ENCODE measurements at places on chromosomes 6 and 20.

- DNase-seq: no peak
Measured at GRCh38 chr6:139623372-139623771, 248.9 kb upstream of the CITED2 start.

DNA sequence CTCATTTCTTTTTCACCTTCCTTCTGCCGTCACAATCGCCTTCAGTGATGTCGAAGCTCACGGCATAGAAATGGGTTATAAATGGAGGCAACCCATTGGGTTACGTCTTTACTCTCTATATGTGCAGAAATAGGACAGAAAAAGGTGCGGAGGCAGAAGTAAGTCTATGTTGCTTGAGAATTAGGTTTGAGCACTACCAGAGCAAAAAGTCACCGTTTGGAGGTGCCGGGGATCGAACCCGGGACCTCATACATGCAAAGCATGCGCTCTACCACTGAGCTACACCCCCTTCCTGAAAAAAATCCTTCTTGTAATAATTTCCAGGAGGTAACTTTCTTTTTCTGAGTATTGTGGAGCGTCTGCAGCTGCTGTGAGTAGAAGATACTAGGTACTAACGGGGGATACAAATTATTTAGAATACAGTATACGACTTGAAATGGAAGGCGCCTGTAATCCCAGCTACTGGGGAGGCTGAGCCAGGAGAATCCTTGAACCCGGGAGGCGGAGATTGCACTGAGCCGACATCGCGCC is 134.2 kb downstream of the TRIM27 start:
- DNase-seq: no peak

DNA sequence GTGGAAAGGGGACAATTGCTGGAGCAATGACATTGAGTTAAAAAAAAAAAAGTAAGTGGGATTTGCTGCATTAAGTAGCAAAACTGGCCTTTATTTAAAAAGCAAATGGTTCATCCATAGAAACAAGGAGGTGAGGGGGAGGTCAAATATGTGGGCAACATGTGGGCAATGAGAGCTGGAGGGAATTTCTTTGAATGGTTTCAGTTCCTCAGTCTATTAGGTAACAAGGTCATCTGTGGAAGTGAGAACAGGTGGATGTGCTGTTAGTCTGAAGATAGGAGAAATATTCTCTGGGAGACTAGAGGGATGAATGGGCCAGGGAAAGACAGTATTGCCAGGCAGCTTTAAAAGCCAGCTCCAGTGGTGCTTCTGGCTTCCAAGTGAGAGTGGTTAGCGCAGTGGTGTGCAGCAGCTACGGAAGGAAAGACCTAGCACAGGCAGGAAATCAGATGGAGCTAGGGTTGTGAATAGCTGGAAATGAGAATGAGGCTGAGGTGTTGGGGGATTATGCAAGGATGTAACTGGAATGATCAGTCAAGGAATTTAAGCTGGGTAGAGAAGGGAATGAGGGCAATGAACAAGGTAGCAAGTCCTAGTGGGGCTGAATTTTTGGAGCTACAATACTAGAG is 727.6 kb downstream of the PTPRT start:
- DNase-seq: no peak

- DNase-seq: no peak
Measured at GRCh38 chr6:144377586-144378210, 92.6 kb downstream of the UTRN start.

DNA sequence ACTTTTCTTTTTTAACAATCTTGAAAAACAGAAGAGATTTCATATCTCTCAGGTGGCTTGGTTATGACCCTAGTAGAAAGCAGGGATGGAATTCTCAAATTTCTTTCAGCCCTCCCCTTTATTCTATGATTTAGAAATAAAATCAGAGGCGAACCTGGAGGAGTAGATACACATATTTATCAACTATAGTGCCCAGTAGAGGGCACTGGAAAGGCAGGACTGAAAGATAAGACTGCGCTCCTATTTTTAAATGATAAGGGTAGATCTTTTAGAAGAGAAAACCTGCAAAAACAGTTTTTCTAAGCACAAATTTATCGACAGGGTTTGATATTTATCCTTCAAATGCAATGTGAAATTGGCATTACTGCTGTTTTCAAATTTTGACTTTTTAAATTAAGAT is 1296.6 kb downstream of the EPHA7 start:
- DNase-seq: no peak

DNA sequence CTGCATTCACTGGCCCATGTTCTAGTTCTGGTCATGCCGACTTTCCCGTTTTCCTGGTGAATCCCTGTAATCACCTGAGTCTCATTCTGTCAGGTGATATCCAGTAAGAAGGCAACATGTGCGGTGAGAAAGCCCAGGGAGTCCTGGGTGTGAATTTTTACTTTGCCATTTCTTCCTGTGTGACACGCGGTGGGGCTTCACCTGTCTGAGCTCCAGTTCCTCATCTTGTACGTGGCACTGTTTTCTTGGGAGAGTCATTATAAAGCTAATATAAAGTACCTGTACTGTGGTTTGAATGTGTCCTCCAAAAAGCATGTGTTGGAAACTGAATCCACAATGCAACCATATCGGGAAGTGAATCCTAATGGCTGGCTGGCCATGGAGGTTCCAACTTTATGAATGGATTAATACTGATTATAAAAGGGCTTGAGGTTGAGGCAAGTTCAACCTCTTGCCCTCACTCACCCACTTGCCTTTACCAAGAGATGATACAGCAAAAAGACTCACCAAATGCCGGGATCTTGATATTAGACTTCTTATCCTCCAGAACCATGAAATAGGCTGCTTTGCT is 5.1 kb downstream of the HLA-E start:
- no peak for DNase-seq

- no peak for DNase-seq
Measured at GRCh38 chr6:107977283-107977682, 19.3 kb upstream of the SEC63 start.

DNA sequence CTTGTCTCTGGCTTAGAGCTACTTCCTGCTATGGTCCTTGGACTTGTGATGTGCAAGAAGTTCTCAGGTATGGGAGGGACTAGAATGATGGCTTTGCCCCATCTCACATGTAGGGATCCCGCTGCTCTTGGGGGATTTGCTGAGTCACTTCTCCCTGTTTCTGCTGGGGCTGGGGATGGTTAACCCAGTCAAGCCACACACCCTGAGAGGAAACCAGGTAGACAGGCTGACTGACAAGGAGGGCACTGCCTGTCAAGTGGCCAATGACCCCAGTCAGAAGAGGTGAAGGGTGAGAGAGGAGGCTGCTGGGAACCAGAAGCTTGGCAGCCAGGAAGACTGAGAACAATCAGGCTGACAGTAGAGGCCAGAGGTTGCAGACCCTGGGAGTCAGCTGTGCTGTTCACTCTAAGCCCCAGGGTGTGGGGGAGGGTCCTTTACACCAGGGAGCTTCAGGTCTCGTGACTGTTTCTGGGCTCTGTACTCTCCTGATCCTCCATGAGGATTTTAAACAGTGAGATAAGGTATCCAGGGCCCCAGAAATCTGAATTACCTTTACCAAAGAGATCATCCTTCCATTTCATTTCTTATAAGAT is 34.6 kb downstream of the HLA-F start:
- DNase-seq: no peak

DNA sequence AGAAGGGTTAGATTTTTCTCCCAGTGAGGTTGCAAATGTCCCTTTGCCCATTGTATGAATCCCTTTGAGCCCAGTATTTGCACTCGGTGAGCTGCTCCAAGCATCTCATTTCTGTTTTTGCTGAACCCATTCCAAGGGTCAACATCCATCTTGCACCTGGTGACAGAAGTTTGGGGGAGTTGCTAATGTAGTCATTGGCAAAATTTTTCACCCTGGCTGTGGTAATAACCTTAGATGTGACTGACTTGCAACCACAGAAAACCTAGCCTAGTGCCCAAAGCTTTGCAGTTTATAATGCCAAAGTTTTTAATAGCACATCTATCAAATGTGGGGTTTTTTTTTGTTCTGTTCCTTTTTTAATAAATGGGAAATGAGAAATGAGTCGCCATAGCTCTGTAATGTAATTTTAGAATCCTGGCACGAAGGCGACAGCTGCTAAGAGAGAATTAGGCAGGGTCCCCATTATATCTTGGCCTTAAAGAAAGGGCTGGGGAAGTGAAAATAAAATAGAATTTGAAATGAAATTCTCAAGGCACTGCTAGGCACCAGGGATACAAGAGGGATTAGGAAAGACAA is 682.8 kb downstream of the KIF16B start:
- no peak for DNase-seq

DNA sequence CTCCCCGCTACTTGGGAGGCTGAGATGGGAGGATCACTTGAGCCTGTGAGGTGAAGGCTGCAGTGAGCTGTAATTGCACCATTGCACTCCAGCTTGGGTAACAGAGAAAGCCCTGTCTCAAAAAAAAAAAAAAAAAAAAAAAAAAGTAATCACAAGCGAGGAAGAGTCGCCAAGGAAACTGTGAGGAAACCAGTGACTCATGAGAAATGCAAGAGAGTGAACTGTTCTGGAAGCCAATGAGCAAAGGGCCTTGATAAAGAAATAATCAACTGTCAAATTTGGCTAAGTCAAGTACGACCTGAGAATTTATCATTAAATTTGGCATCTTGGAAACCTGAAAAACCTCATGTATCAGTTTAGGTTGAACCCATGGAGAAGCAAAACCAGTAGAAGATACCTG is 16.1 kb upstream of the LAMP5 start:
- no peak for DNase-seq

DNA sequence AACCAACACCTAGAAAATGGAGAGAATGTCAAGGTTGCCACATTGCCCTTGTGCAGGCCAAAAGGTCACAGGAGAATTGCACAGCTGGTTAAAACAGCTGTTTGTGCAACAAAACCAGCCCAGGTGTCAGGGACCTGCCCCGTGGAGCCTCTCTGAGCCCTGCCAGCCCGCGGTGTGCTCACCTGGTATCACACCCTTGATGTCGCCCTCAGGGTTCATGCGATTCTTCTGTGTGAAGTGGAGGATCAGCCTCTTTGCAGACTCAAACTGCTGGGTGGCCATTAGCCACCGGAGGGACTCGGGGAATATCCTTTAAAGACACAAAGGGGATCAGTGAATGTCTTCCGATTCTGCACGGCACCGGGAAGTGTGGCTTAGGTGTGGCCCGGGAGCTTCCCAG is 39.2 kb downstream of the PSMG4 start:
- DNase-seq: no peak

DNA sequence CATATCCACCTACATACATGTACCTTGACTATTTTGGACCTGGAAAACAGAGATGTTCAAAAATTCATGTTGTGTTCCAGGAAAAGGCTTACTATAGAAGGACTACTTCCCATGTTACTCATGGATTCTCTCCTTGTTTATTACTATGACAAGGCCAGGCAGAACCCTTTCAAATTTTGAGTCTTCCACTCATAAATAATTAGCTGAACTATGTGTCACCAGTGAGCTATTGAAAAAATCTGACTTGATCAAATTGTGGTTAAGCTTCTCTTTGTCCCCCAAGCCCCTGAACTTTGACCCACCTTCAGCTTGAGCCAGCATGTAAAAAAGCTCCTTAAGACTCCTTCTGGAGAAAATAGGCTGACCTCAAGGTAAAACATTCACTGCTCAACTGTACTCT is 1142.8 kb upstream of the EYS start:
- DNase-seq: no peak

DNA sequence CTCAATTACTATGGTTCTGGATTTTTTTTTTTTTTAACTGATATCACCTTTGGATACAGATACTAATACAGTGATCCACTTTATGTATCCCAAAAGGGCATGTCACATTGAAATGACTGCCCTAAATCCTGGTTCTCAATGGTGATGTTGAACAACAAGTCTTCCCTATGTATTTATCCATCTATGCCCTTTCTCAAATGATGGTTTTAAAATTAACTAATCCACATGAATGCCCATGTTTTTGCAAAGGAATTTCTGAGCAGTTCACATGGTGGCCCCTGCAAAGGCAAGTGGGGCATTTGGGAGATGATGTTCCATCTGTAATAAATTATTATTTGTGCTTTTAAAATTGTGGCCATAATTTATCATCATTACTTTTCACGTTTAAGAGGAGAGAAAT is 2.7 kb downstream of the ADGRB3 start:
- no peak for DNase-seq

DNA sequence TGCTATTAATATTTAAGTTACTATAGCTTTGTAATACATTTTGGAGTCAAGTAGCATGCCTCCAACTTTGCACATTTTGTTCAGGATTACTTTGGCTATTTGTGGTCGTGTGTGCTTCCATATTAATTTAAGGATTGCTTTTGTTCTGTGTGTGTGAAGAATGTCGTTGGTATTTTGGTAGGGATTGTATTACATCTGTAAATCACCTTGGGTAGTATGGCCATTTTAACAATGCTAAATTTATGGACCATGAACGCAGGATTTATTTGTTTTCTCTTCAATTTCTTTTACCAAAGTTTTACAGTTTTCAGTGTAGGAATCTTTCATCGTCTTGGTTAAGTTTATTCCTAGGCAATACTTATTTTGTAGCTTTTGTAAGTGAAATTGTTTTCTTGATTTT is 758.0 kb downstream of the FRK start:
- no peak for DNase-seq

DNA sequence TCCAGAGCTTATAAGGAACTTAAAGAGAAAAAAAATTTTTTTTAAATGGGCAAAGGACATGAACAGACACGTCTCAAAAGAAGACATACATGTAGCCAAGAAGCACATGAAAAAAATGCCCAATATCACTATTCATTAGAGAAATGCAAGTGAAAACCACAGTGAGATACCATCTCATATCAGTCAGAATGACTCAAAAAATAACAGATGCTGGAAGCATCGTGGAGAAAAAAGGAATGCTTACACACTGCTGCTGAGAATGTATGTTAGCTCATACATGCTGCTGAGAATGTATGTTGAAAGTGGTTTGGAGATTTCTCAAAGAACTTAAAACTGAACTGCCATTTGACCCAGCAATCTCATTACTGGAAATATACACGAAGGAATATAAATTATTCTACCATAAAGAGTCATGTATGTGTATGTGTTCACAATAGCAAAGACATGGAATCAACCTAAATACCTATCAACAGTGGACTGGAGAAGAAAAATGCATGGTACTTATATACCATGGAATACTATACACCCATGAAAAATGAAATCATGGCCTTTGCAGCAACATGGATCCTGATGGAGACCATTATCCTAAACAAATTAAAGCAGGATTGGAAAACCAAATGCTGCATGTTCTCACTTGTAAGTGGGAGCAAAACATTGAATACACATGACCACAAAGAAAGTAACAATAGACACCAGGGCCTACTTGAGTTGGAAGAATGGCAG is 5.2 kb downstream of the OR11A1 start:
- DNase-seq: no peak

Data from T-helper 1 cell (primary cell).